Natural killer cell treated with Interleukin-12 subunit alpha and Interleukin-12 subunit beta and Interleukin-15 and Interleukin-18, amount 100 ng/mL, for 72 hours (primary cell): ENCODE measurements at places on chromosomes 1 and 21.

GRCh38 chr1:66041654-66042053 lies 249.0 kb downstream of the PDE4B start:
- DNase-seq = no peak

DNA sequence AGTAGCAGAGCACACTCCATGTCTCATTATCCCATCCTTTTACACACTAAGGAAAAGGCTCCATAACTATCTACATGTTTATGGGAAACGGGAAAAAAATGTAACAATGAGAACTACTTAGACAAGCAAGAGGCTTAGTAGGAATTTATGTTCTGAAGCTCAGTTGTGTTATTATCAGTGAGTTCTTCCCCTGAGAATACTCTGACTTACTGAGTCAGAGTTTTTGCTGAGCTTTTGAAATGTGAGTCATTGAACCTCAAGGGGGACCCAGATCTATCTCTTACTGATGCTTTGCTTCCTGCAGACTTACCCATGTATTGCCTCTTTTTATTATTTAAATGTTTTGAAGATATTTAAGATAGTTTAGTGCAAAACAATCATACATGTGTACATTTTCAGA lies 20.1 kb downstream of the CFHR5 start:
- no peak for DNase-seq

DNA sequence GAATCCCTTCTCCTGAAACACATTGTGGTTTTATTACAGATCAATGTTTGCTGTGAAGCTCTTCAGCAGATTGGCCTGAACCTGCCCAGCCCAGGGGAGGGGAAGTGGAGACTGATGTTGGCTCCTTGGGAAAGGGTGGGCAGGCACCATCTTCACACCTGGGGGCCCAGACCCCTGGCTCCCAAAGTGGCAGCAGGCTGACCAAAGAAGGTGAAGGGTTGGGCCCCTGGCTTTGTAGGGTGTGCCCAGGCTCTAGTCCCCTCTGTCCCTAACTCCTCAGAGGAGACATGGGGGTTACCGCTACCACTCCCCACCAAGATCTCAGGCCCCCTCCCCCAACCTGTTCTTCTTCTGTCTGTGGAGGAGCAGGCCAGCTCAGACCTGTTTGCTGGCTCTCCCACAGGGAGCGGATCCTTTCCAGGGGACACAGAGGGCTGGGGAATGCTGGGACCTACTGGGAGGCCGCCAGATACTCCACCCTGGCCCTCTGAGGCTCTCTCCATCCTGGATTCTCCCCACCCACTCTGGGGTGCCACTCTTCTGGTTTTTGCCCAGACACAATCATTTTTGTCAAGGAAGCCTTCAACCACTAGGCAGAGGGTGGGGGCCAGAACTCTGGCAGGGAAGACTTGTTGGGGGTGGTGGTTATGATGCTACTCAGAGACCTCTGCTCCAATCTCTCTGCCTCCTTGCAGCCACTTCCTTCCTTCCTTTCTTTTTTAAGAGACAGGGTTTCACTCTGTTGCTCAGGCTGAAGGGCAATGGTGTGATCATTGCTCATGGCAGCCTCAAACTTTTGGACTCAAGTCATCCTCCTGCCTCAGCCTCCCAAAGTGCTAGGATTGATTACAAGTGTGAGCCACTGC lies 5.0 kb upstream of the EFNA3 start:
- DNase-seq = peak; percentile 28

DNA sequence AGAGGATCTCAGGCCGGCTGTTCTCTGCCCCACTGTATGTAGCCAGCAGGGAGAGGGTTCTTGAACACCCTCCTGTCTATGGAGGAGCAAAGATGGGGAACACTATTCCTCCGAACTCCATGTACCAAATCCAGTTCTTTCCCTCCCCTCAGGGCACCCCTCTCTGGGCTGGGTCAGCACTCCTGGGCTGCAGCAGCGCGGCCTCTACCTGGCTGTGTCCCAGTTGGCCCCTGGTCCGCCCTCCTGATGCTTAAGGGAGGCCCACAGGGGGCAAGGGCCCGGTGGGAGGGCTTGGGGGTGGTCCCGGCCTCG lies 471 bp upstream of the ADPRS start:
- no peak for DNase-seq

DNA sequence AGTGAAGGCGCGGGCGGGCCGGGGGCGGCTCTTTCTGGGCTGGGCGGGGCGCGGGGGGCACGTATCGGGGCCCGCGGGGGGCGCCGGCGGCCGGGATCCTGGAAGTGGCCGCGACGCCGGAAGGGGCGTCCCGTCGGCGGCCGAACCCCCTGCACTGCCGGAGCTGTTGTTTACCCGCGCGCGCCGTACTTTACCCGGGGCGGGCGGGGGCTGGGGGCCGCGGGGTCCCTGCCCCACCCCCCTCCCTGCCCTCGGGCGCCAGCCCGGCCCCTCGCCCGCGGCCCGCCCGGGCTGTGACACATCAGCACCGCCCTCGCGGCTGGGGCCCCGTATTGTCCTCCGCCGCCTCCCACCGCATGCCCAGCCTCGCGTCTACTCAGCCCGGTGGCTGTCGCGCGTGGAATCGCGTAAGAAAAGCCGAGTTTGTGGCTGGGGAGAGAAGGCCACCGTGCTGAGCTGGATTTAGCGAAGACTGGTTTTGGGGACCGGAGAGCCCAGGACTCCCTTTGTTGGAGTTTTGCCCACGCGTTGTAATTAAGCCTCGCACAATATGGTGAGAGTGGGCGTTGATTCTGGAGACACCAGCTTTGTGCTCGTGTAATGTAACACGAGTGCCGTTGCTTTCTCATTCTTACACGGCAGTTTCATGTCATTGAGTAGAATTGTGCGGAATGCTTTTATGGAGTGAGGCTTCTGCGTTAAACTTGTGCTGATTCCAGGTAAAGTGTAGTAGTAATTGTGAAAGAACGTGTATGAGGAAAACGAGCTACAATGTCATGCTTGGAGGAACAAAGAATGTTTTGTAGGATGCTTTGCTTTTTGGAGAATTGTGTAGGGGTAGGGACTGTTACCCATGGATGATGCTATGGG lies 559 bp downstream of the BACH1 start:
- DNase-seq = peak; percentile 77

DNA sequence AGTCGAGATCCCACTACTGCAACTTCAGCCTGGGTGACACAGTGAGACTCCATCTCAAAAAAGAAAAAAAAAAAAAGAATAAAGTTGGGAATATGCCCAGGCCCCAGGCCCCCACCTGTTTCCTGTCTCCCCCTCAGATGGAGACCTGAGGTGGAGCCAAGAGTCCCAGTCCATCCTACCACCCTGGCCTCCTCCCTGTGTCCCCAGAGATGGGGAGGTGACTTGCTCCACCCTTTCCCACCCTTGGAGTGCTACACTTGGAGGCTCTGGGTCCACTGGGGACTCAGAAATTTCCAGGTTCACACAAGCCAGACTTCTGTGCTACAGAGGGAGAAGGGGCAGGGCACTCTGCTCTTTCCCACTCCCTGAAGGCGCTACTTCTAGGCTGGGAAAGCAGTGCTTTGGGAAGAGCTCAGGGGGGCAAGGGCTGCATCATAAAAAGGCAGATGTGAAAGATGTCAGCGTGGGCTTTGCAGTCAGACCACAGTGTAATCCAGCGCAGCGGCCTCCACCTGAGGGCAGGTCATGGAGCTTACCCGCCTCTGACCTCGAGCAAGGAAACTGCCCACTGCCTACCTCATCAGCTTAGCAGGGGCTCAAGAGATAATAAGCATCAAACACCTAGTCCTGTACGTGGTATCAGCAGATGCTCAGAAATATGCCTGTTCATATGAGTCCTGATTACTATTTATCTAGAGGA lies 13.4 kb downstream of the TMEM63A start:
- DNase-seq = no peak

DNA sequence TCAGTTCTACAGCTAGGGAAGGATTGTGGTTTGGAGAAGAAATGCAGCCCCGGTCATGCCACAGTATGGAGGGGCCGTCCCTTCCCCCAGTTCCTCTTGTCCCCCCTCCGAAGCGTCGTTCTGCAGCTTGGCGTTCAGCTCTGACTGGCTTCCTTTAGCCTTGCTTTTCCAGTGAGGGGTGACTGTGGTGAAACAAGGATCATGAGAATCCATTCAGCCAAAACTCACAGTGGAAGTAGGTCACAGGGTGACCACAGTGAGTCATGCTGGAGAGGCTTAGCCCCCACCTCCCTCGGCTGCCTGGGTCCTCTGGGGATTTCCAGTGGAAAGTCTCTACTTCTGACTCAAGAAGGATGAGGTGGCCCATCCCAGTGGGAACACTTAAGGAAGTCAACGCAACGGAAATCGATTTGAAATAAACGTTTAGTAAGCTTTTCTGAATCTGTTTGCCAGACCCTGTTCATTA lies 37.3 kb upstream of the COL6A2 start:
- no peak for DNase-seq

- DNase-seq = no peak
Measured at GRCh38 chr1:221477252-221477651, 264.6 kb downstream of the DUSP10 start.
